NCI-H1105 (cell line): ENCODE measurements at places on chromosomes 11 and 22.

- DNase-seq: no peak
Measured at GRCh38 chr11:104898685-104899013, 389 bp upstream of the CASP12 start.

- DNase-seq: no peak
Measured at GRCh38 chr11:16786131-16786530, 47.7 kb downstream of the C11orf58 start.

GRCh38 chr11:15148169-15148568 is 33.4 kb downstream of the INSC start:
- no peak for DNase-seq

GRCh38 chr22:40414838-40415505 is 44.6 kb downstream of the SGSM3 start:
- DNase-seq: no peak

GRCh38 chr11:114059278-114059983 is at the start of gene ZBTB16:
Gene ZBTB16, plus strand, starts transcription at chr11:114059711. Its CDS starts 3,590 bp downstream, at chr11:114063301.
- DNase-seq: peak; percentile 77

GRCh38 chr22:20431511-20432192 is 6.0 kb downstream of the SCARF2 start:
- no peak for DNase-seq

GRCh38 chr22:18067548-18068341 is 10.0 kb upstream of the PEX26 start:
- DNase-seq: no peak

DNA sequence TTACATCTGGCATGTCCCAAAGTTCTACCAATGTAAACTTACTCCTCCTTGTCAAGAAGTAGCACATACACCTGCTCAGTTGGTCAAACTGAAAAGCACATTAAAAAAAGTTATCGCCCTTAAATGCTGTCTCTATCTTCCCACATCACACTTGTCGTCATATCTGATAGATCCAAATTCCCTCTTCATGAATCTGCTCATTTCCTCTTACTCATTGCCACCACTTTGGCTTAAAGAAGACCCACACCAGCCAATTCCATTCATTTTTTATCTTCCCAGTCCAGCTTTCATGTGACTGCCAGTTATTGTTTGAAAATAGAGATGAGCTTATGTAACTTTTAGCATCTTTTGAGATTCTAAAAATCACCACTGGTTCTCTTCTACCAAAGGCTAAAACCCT is 305.9 kb upstream of the MTNR1B start:
- no peak for DNase-seq

DNA sequence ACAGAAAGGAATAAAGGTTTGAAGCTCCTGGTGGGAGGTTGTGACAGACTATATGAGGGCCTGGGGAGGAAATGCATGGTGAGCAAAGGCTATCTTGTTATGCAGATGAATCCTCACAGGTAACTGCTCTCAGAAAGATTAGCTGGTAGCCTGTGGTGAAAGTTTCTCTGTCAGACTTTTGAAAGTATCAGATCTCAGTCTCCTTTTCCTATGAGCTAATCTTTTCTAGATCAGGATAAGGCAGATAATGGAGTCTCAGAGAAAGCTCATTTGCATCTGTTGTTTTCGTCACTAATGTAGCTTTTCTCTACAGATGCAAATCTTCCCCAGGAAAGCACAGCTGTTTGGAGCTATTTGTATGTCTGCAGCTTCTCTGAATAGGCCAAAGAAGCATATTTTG is 21.0 kb upstream of the OR6X1 start:
- DNase-seq: no peak

DNA sequence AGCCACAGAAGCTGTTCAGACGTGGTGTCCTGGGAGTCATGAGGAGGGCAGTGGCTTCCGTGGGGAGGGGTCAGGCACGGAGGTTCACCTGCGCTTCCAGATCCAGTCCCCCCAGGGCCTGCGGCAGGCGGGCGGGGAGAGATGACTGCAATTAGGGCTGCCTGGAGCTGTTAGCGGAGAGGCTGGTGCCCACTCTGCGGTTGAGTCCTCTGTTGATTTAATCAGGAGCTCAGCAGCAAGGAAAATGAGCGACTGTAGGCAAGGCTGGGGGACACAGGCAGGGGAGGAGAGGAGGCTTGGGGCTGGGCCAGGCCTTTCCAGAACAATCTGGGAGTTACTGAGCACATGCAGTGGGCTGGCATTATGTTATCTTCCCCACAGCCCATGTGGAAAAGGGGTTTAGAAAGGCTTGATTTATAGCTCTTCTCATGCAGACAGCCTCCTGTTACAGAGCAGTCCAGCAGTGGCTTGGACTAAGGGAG is 13.1 kb downstream of the PLCB3 start:
- no peak for DNase-seq
